Renal pelvis (tissue), 12 donors: ENCODE measurements at places on chromosomes 1 and 21.

- no peak for DNase-seq
These were observed 61.2 kb downstream of the ERI3 start for GRCh38 chr1:44293761-44294315.

DNA sequence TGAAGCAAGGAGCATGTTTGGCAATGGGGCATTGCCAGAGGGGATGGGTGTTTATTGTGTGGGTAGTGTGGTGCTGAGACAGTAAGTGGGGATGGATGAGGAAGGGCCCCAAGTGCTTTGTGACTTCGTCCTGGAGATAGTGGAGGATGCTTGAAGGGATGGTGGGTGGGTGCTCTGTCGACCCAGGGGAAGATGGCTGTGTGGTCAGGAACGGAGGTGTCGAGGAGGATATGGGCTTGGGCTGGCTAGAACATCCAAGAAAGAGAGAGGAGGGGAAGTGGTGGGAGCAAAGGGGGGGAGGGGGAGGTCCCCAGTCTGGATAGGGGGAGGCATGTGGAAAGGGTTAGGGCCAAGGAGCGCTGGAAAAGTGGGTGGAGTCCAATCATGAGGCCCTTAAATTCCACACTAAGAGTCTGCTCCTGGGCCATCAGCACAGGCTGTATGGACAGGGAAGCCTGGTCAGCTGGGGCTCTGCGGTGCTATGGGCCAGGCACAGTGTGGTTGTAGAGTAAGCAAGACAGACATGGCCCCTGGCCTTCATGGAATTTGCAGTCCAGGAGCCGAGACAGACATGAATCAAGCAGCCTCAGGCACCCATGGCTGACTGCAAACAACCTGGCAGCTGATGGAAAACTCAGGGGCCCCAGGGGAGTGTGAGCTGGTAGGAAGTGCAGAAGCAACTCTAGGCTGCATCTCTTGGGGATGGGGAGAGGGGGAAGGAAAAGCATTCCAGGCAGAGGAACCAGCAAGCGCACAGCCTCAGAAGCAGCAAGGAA is 36.3 kb downstream of the EDN2 start:
- no peak for DNase-seq

DNA sequence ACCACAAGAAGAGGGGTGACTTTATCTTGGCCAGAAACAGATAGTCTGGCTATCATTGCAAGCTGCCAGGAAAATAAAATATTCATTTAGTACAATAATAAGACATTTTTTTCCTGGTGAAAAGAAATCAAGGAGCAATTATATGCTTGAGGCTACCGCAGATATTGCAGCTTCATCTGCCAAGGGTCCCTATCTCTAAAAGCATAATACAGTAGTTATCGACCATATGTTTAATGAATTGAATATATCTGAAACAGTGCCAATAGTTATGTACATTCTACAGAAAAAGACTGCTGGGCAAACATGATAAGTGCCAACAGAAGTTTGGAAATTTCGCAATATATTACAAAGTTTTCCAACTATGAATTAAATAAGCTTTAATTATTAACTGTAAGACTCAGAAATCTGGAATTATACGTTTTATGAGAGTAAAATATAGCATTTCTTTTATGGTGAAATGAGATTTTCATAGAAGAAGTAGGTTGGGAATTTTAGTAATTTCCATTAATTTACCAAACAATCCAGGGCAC is 561.1 kb upstream of the ZP4 start:
- DNase-seq: no peak

DNA sequence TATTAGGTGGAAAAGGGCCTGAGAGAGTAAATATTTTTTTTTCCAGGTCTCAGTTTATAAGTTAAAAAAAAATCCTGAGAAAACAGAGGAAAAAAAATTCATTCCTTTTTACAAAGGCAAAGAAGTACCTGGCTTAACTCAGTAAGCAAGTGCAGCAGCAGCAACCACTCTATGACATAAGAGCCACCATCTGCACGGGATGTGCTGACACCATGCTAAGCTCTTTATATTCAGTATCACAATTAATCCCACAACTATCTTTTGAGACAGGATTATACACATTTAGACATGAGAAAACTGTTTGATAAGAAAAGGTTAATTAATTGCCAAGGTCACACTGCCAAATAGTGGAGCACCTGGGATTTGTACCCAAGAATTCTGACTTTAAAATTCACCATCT is 13.4 kb upstream of the DPT start:
- no peak for DNase-seq

GRCh38 chr1:164337885-164338284 is 221.1 kb upstream of the PBX1 start:
- DNase-seq: no peak

DNA sequence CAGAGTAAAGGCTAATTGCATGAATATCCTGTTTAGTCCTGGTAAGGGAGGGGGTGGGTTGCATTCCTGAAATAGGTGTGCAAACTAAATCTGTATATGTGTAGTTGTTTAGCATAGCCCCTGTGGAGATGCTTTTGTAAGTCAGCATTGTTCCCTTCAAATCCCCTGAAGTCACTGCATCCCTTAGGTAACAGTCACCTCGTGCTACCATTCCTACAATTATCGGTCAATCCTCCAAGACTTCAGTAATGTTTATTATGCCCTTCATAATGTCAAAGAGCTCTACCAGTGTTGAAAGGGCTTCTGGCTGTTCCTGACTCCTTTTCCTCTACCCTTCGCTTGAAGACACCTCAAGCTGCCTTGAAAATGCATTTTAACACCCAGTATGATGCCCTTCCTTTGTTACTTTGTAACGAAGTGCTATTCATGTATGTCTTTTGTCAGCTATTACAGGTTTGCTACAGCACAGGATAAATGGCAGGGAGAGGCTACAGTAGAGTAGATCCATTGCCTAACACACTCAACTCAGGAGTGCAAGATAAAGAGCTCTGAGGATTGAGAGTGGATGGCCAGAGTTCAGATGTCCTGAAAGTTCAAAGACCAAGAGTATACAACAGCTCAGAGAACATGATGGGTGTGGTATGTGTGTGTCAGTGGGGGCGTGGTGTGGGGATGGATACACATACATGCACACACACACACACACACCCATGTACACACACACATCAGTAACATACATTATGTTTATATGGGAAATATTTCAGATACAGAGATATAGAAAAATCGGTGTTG is 27.4 kb upstream of the FOXD3 start:
- no peak for DNase-seq

DNA sequence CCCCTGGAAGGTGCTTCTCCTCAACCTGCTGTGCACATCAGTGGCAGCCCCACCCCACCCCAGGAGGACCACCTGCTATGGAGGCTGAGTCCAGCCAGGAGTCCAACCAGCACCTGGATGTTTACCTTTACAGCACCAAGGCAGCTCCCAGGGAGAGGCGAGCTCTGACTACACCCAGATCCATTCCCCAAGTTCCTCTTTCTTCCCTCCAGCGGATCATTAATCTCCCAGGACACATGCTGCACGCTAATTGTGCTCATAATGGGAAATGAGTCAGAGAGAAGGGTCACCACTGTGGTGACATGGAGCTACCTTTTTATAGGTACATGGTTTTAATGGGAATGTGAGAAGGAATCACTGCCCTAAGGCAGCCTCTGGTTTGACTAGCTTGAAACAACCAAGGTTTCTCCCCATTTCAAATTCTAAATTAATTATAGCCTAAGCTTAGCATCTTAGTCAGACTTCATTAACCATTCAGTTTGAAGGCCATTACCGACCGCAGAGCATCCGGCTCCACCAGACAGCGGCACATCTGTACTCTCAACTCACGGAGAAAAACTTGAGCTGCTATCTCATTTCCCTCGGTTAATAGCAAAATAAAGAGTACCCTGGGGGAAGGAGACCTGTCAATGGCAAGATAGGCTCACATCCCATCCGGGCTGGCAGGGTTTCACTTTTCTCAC is 173.1 kb upstream of the GALNT2 start:
- peak; percentile 57 for DNase-seq

DNA sequence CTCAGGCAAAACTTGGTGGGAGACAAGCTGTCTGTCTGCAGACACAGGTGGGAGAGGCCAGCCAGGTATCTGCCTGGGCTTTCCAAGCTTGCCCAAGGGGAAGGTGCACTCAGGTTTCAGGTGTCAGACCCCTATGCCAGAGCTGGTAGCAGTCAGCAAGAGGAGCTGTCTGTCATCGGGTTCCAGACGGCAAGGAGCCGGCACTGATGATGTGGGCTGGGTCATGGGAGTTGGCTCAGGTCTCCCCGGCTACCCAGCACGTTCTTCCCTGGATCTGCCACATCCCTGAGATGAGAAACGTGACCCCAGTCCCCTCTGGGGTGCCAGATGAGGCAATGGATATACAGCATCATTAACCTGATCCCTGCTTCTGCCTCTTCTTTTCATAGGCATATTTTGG is 23.0 kb downstream of the TMCC2 start:
- no peak for DNase-seq

- no peak for DNase-seq
These were observed 24.4 kb downstream of the SYT14 start for GRCh38 chr1:209962388-209962787.

- no peak for DNase-seq
These were observed 51.4 kb upstream of the C8B start for GRCh38 chr1:57017200-57017599.
